ENCODE measurements at places on chromosomes 3 and 15.
A peak's percentile ranks its signal among the peaks of the same experiment; 100 is the strongest.

GRCh38 chr15:65423150-65423975 is 616 bp upstream of the IGDCC4 start:
- peak; percentile 60 for DNase-seq

DNA sequence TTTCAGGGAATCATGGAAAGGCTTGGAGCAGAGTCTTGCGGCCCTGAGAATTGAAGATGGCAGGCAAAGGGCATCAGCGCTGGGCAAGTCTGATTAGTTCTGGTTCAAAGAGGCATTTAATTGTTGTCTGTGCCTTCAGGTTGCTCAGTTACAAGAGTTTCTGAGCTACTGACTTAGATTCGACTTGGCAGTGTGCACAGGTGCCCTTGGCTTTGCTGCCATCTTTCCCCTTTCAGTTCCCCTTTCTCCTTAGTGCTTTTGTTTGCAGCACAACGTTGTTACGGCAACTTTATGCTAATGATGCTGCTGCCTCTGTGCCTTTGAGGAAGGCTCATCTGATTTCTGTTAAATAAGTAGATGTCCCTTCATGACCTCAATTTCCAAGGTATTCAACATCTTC is 12.5 kb downstream of the P2RY14 start:
- no peak for DNase-seq

- DNase-seq: no peak
These were observed 126.4 kb downstream of the OXSM start for GRCh38 chr3:25916321-25916720.

DNA sequence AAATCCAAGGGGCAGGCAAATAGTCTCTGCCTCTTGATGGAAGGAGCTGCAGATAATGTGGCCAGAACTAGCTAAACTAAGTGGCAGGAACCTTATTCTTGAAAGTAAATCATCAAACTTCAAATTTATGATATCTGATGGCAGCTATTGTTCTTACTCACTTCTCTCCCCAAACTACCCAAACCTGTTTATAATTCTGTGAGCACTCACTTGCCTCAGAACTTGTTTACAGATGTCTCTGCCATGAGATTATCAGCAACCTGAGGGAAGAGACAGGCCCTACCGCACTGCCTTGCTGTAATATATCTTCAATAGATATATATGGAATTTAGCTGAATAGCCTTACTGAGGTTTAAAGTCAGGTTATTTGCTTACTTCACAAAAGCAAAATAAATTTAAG is 2.2 kb upstream of the B3GALNT1 start:
- no peak for DNase-seq

DNA sequence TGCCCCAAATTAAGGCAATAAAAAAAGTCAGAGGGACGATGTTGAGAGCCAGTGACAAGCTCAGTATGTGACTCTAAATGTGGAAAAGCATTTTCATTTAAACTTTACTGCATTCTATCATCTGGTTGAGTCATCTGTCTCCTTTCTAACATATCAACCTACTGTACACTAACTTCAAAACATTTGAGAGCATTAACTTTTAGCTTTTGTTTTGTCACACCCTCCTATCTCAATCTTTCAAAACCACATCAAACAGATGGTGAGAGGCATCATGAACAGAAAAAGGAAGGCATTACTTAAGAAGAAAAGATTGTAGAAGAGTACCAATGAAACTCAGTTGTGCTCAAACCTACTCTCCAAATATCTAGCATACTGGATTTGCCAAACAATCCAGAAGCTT is 4.8 kb downstream of the LRRC58 start:
- no peak for DNase-seq

GRCh38 chr3:13707456-13707855 is 158.5 kb downstream of the FBLN2 start:
- peak; percentile 23 for DNase-seq

- no peak for DNase-seq
These were observed 69.5 kb downstream of the ATP2B2 start for GRCh38 chr3:10435850-10436249.

DNA sequence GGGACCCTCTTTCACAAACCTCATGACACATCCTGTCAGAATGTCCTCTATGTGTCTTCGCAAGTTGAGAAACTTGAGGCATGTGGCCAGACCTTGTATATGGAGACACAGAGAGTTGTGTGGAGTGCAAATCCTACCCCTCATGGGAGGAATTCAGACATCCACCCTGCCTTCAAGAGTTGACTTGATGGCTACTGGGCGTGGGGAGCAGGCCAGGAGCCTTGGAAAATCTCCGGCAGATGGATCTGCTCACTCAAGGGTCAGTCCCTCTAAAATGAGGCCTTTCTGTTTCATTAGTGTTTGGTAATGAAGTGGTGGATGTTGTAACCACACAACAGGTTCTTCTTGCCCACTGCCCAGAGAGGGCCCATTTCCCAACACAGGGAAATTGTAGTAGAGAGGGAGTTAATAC is 79.0 kb downstream of the ASB7 start:
- DNase-seq: no peak

DNA sequence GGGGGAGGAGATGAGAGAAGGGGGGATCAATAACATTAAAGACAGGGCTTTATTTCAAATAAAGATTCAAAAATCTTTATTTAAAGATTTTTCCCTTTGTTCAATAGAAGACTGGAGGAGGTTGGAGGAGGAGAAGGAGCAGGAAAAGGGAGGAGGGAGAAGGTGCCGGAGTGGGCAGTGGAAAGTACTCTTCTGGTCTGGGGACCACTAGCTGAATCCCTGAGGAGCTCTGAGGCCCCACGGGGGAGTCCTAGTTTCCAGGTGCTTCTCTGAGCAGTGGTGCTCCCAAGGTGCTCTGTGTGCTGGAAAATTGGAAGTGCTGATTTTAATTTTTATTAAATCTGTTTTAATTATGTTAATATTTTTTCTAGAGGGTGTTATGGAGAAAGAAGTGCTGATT is 19.4 kb upstream of the SEMA4B start:
- no peak for DNase-seq

DNA sequence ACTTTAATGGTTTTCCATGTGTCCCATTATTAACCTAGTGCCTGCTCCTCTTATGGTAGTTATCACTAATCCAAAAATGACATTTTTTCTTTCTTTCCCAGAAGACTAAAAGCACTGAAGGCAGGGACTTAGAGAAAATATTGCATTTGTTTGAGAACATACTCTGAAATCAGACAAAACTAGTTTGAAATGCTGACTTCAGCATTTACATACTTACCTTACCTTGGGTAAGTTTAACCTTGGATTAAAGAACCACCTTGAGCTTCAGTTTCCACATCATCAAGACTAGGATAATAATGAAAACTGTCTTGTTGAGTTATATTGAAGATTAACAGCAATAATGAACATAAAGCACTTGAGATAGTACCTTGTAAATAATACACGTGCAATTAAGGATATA is 413.0 kb downstream of the SOX2 start:
- no peak for DNase-seq

DNA sequence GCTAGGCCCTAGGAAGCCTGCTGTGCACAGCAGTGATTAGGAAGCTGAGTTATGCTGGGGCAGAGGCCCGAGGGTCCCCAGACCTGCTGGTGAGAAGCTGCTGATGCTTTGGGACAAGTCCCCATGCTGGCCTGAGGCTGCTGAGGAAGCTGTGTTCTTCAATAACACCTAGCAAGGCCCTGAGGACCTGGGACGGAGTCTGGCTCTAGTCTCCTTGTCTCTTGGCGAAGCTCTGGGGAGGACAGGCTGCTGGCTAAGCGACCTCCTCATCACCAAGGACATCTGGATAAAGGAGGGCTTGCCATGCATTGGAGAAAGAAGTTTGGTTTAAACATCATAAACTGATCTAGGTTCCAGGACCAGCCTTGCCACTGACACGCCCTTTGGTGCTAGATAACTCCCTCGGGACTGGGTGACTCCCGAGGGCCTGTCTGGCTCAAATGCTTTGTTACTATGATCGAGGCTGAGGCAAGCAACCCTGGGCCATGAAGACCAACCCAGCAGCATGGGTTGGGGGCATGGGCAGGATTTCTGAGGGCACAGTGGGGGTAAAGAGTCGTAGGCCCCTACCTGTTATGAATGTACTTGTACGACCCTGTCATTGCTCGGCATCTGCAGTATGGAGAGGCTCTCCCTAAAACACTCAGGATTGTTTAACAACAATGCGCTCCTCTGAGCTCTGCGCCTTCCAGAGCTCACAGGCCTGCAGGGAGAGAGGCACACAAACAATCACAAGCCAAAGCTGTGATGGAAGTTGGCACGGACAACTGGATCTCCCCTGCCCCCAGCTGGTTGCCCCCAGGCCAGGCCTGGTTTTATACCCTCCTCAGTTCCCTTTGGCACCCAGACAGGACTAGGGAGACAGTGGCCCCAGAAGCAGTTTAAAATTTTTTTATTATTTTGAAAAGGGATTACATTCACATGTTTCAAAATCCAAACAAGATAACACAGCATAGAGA is 64.4 kb downstream of the LINGO1 start:
- DNase-seq: no peak

- no peak for DNase-seq
These were observed 24.3 kb downstream of the PLOD2 start for GRCh38 chr3:146136647-146137046.

DNA sequence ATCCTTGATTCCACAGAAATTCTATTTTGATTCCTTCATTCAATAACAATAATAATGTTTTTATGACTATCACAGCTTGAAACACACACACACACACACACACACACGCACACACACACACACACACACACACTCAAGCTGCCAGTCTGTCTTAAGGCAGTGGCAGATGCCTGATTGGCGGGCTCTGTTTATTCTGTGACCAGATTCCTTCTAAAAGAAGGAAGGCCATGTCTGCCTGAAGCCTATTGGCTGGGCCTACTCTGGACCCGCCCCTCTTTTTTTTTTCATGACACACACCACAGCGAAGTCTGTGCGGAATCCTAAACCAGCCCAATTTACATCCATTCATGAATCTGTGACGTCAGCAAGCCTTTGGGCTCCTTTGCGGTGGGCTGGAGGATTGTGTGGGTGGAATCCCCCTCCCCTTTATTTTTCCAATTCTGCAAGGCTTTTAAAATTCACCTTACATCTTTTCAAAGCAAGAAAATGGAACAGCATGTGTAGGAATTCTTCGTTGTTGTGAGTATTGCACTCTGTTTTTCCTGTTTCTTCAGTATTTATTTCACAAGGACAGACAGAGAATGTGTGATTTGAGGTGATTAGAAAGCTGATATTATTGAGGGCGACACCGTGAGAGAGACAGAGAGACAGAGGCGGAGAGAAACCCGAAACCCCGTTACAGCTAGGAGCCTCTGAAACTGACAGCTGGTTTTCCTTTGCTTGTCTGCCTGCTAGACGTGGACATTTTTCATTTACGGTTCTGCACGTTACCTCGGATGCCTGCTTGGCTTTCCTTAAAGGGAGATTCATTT is at the start of gene MAP3K13:
Gene MAP3K13 (plus strand): TSS at position 287 of the 812 bp plus-strand sequence. CDS start 65,446 bp downstream, outside the sequence.
- peak; percentile 85 for DNase-seq
